Melanocyte of skin (primary cell): ENCODE measurements at places on chromosomes 7 and 10. TPM values are rescaled to one million over a fixed set of nuclear protein-coding genes. Genes with fewer than 3 reads are reported as not detected.

SLC26A4 gene
- total RNA-seq: 0.33 and 0.62 TPM in 2 replicates

KLF14 gene
- total RNA-seq: under 0.01 TPM in 1 of 2 replicates, not detected in the other

DPYSL4 gene
- 5.4 and 9.0 TPM in 2 replicates for total RNA-seq

NME8 gene
- total RNA-seq: not detected in 2 replicates

MYPN gene
- total RNA-seq: 0.33 and 0.93 TPM in 2 replicates

MOGAT3 gene
- not detected in 2 replicates for total RNA-seq

GPR22 gene
- total RNA-seq: not detected in 2 replicates

NUTM2E gene
- total RNA-seq: under 0.01 TPM in 1 of 2 replicates, not detected in the other

NKX2-3 gene
- total RNA-seq: not detected in 2 replicates

MMRN2 gene
- 0.69 TPM in 1 of 2 replicates, not detected in the other for total RNA-seq
